ENCODE measurements at places on chromosomes 7 and 10.

- no peak for DNase-seq
These were observed 31.3 kb downstream of the SDK1 start for GRCh38 chr7:3332308-3332707.

- no peak for DNase-seq
These were observed 30.7 kb downstream of the ERCC6 start for GRCh38 chr10:49508249-49508648.

DNA sequence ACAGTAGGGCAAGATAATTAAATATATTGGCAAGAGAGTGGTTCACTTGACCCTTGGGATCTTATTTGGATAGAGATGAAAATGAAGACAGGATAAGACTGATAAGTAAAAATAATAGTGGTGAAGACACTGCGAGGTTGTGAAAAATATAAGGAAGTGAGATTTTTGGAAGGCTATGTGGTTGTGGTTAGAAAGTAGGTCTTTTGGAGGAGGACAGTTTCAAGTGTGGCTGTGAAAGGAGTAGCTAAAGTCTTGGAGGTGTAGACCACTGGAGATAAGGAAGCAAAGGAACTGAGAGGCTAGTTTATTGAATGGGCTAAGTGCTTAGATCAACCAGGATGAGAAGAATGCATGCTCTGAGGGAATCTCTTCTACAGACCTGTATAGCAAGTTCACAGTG lies 11.2 kb downstream of the MIOS start:
- DNase-seq, result no peak

- no peak for DNase-seq
These were observed 100.2 kb upstream of the RELN start for GRCh38 chr7:104089612-104090011.

- DNase-seq, result no peak
These were observed 389.2 kb upstream of the KLF6 start for GRCh38 chr10:4174197-4174596.

GRCh38 chr7:12493863-12494686 lies 76.4 kb upstream of the SCIN start:
- DNase-seq, result no peak

GRCh38 chr7:94449151-94449725 lies 54.5 kb downstream of the COL1A2 start:
- peak; percentile 71 for DNase-seq

DNA sequence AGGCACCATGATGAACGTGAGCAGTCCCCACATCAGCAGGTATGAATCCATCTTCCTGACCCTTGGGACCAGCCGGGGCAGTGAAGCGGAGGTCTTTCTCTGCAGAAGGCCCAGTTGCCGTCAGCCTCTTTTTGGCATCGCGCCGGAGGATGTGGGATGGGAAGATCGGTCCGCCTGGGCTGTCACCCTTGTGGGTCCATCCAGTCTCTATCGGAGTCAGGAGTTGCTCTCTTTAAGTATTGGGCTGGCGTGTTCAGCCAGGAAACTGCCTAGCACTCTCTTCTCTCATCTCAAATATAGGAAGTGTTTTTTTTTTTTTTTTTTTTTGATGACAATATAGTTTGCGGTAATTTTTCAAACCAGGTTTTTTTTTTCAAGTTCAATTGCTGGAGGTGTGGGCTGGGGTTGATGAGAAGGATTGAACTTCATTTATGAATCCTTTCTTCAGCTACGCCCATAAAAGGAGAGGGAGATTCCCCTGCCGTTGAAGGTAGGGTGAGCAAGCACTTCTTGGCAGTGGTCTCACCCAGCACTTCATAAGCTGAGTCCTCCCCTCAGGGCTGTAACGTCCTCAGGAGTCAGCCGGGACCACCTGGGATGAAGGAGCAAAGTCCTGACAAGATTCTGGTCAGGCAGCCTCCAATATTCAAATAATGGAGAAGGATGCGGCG lies at the start of gene IL2RA:
IL2RA (minus strand) TSS at position 267 of the 671 bp plus-strand sequence; CDS start at position 51, 216 bp downstream.
- no peak for DNase-seq

DNA sequence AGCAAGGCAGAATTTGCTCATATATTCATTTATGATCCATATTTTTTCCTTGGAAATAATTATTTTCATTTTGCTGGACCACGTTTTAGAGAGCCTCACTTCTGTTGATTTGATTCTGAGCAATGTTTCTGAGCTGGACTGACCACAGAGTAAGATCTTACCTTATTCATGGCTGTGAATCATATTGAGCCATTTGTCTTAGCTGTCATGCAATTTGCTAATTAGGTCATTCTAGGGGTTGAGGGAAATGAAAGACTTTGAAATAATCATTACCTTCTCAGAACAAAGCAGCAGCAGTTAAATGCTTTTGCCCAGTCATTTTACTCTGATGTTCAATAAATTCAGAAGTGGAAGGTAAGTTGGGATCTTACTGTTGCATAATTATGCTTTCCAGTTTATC lies 251.4 kb downstream of the SDK1 start:
- no peak for DNase-seq

GRCh38 chr7:132345030-132345429 lies 231.2 kb downstream of the PLXNA4 start:
- DNase-seq, result no peak

DNA sequence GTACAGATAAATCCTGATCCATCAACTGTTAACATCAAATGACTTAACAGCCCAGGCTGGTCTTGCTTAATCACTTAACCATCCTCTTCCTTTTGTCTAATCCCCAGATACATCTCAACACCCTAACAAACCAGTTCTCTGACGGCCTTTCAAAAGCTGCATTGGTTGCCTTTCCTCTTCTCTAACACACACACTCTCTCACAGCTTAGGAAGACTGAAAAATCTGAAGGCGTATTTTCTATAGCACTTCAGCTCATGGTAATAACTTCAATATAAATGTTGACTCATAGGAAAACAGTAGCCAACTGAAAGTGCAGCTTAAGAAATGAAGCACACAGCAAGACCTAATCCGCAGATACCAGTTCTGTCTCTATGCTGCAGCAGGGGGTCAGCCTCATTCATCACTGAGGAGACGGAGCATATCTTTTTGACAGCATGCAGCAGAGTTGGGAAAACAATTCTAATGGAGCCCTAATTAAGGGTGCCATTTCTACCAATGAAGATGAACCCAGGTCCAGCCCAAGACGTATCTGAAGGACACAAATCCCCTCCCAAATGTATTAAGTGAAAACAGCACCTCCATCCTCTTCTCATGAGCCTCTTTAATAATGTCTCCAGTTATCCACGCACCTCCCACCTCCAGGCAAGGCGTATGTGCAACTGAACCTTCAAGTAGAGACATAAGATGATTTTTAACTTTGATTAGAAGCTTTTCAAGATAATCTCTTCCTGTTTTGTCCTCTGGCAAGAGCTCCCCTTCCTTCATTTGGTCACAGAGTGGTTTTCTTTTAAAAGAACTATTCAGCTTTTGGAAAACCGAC lies 211.7 kb upstream of the NFE2L3 start:
- no peak for DNase-seq

DNA sequence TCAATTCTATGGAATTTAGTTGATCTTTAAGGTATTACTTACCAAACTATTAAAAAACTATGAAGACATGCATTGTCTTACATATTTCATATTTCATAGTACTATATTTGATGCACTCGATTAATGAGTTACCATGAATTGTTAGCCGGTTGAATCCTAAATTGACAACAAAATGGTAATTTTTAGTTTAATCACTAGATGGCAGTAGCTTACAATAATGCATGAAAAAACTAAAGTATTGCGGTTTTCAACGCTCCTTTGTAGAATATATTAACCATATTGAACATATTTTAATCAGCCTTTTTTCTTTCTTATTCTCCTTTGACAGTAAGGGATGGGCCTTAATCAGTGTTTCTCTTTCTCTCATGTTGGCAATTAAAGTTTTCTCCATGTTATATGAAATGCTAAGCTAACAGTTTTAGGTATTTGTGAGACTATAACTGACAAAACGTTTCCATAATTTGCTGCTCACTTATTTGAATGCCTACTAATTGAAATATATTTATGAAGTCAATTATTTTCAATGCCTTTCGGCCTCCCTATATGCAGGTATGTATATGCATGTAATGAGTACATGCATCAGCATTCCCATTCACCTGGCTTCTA lies 48.5 kb upstream of the ARL4A start:
- peak; percentile 58 for DNase-seq

DNA sequence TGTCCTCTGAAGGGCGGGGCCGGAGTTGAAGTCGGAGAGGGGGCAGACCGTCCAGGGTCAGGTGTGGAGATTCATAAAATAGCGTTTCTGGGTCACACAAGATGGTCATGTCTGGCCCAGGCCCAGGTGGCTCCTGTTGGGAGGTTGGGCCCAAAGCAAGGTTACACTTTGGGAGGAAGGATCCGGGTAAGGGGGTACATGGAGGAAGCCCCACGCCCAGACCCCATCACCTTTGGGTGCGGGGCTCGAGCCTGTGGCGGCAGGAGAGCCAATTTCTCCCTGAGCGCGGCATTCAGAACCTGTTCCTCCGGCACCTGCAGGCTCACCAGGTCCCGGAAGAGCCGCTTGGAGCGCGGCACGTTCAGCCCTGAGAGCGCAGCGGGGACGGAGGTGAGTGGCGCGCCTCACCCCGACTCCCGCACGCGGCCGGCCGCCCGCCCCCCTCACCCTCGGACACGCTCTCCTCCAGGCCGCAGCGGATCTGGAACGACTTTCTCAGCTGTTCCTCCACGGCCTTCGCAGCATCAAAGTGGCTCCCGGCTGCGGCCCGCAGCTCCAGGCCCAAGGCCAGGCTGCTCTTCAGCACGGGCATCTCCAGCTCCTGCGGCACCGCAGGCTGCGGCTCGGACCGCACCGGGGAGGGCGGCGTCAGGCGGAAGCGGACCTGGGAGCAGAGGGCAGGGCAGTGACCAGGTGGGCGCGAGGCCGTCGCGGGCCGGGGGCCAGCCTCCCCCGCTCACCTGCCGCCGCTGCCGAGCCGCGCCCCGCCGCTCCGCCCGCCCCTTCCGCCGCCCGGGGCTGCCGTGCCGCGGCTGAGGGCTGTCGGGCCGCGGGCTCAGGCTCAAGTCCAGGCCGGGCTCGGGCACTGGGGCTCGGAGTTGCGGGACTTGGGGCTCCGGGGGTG lies 644 bp downstream of the PPP1R35 start:
- no peak for DNase-seq

- DNase-seq, result no peak
These were observed 117.9 kb downstream of the HIPK2 start for GRCh38 chr7:139659922-139660316.

All from NCI-H1694 treated with DMSO at 0.1 percent for 48 hours (cell line).